ENCODE measurements at places on chromosomes 13 and 19. TPM values are rescaled to one million over a fixed set of nuclear protein-coding genes. Genes with fewer than 3 reads are reported as not detected.

GRCh38 chr19:49850221-49850486 is 805 bp upstream of the PTOV1 start:
- DNase-seq: no peak

- DNase-seq: no peak
Observed at GRCh38 chr13:48131533-48131932, 36.6 kb upstream of the MED4 start.

- peak; percentile 73 for DNase-seq
Observed at GRCh38 chr19:47240996-47241918, 10.3 kb upstream of the BBC3 start.

- DNase-seq: no peak
Observed at GRCh38 chr13:94667190-94667589, 45.2 kb downstream of the SOX21 start.

GRCh38 chr19:32264568-32264967 is 80.8 kb upstream of the ZNF507 start:
- no peak for DNase-seq

DNA sequence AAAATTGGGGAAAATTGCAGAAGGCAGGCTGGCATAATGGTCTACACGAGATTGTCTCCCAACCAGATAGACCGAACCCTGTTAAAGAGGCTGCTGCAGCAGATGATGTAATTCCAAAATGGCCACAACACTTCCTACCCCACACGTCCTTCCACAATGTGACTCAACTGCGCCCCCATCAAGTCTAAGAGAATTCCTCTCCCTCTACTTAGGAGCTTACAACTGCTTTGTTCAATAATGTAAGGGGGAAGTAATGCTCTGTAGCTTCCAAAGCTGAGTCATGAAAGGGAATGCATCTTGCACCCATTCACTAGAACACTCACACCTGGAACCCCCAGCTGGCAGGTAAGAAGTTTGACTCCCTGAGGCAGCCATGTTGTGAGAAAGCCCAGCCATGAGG is 117.8 kb upstream of the IRS2 start:
- no peak for DNase-seq

DNA sequence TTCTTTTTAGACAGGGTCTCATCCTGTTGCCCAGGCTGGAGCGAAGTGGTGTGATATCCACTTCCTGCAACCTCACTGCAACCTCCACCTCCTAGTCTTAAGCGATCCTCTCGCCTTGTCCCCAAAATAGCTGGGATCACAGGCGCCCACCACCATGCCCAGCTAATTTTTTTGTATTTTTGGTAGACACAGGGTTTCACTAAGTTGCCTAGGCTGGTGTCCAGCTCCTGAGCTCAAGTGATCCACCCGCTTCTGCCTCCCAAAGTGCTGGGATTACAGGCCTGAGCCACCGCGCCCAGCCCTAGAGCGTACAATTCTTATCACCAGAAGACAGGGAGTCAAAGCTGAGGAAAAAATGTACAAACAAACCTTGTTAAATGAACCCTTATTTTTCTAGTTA is 4.5 kb upstream of the ELOF1 start:
- DNase-seq: no peak

DNA sequence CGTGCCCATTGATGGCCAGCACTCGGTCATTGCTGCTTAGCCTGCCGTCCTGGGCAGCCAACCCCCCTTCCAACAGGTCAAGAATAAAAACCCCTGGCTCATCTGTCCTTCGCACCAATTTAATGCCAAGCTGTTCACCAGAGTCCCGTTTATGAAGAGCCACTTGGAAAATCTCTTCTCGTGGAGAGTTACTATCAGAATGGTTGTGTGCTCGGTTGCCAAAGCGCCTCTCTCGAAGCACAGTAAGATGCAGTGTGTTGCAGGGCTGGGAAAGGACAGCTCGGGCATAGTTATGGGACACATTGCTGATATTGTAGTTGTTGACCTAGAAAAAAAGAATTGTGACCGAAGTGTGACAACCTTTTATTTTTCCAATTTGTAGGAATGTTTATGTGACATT is 57.9 kb downstream of the LNX2 start:
- DNase-seq: no peak

GRCh38 chr13:106527445-106527801 is 8.0 kb downstream of the EFNB2 start:
- DNase-seq: no peak

DNA sequence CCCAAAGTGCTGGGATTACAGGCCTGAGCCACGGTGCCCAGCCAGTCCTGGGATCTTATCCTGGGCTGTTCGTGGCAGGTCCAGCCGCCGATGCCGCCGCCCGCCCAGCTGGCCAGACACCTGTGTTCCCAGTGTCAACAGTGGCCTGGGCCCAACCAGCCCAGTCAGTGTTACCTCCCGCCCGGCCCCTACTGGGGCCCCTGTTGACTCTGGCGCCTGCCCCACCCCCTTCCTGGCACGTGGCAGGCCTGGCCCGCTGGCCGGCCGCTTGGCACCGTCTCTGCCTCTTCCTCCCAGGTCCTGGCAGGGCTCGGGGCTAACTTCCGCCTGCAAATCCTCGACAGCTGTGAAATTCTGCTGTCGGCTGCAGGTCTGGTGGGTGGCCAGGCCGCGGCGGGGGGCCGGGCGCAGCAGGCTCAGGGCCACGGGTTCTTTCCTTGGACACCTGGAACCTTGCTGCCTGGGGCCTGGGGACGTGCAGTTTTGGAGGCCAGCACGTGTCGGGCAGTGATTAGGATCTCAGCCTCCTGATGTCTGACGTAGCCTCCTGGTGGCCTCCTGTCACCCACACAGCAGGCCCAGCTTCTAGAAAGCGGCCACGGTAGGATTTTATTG is 9.1 kb downstream of the ARID3A start:
- DNase-seq: peak; percentile 73

DNA sequence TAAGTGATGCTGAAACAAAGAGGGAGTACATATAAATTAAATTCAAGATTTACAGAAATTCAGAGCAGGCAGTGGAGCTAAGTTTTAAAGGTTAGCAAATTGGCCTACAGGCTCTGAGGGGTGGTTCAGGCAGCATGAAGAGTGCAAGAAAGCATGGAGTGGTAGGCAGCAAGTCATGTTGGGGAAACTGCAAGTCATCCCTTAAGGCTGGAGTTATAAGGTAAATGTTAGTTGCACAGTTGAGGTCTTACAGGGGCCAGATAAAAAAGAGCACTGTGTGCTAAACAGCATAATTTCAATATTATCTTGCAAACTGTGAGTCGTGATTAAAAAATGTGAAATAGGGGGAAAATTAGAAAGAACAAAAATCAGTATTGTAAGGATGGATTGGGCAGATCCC is 106.2 kb downstream of the VWA8 start:
- DNase-seq: no peak

DNA sequence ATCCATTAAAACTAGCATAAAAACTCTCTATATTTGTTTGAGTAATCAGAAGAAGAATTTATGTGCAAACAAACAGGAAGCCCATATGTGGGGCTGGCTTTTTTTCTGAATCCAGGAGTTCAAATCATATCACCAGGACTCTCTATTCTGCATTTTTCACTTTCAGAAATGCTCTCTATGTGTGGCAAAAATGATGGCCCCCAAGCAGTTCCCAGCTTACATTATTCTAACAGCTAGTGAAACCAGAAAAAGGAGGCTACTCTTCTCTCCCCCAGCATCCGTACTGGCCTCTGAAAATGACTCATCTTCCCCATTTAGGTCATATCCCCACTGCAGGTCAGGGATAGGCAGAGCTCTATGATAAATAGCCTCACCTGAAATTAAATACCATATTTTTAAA is 20.4 kb downstream of the RBM26 start:
- DNase-seq: peak; percentile 31

DNA sequence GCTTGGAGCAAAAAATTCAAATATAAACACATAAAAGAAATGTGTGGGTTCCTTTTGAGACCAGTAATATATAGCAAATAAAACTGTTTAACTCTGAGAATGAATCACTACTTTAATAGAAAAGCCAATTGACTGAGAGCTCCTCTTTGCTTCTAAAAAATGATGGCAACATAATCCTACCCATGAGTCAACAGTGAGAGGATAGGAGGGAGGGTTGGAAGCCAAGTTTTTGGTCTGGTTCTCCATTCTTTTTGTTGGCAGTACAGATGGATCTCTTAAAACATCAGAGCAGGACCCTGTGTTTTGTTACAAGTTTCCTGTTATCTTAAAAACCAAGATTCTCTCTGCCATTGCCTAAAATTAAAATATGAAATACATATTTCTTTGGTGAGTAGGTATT is 50.0 kb upstream of the POSTN start:
- DNase-seq: peak; percentile 36

GRCh38 chr19:19213426-19214158 is 1.8 kb downstream of the NCAN start:
- no peak for DNase-seq

- DNase-seq: peak; percentile 74
Observed at GRCh38 chr13:94325650-94326049, 153.8 kb downstream of the DCT start.

GRCh38 chr19:4279530-4280422 is 710 bp downstream of the SHD start:
- no peak for DNase-seq

DNA sequence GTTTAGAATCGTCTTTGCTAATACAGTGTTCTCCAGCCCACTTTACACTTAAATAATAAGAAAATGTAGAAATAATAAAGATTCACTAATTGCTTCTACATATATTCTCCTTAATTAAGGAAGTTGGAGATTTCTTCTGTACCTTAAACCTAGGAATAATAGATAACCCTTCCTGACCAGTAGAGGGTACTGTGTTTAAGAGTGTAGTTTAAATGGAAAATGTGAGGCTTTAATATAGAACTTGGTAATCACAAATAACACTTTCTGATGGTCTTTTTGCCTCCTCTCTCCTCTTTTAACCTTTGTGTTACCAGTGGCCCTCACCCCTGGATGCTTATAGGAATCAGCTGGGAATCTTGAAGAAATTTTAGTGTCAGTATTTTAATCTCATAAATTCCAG is 20.7 kb downstream of the POMP start:
- DNase-seq: peak; percentile 20

- peak; percentile 86 for DNase-seq
Observed at GRCh38 chr19:5046339-5047039, 77.6 kb downstream of the KDM4B start.

- peak; percentile 49 for DNase-seq
Observed at GRCh38 chr19:2332341-2333026, 4.0 kb downstream of the SPPL2B start.

DNA sequence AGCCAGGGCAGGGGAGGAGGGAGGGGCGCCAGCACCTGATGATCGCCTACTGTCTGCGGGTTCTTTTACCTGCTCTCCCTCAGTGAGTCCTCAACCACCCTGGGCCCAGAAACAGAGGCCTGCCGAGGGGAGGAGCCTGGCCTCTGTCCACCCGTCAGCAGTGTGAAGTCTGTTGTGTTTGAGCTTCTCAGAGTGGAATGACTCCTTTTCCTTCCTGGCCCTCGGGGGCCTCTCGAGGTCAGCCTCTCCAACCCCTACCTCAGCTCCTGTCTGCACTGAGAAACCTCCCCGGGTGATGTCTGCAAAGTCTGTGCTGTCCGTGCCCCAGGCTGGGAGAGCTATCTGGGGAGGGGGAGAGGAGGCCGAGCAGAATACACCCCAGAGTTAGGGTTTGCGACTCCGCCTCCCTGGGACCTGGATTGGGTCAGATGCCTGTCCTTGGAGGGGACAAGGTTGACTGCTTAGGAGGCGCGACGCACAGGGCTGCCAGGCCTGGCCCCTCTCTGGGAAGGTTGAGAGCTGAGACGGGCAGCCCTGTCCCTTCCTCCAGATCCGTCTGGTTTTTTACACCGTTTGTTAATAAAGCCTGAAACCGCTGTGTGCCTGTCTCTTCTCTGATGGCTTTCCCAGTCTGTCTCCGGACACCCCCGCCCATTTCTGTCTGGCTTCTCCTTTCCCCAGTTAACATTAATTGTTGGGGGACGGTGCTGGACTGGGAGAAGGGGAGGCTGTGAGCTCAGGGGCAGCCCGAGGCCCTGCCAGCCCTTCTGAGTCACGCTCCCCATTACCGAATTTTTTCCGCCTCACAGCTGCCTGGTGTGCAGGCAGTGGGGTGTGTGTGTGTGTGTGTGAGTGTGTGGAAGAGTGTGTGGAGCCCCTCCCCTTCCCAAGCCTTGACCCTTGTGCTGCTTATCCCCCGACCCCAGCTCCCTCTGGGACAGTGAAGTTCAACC is 989 bp upstream of the SSC5D start:
- peak; percentile 93 for DNase-seq

DNA sequence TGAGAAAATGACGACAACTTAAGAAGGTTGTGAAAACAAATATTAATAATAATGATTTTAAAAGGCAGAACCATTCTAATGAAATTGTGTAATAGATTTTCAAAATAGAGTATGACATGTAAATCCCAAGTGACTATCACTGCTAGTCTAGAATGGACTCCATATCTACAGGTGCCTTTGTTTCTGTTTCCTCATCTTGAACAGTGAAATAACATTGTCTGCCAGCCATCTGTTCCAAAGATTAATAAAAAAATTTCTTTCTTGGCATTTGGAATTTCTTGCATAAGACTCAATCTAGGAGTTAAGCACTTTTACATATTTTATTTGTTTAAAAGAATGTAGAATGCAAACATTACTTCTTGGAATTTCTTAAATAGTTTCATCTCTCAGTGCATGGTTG is 520.1 kb upstream of the ARGLU1 start:
- no peak for DNase-seq

- DNase-seq: no peak
Observed at GRCh38 chr13:21676611-21677021, 5.7 kb downstream of the FGF9 start.

- DNase-seq: no peak
Observed at GRCh38 chr13:98997011-98997730, 19.3 kb upstream of the DOCK9 start.

- no peak for DNase-seq
Observed at GRCh38 chr19:3225677-3226093, 1.2 kb downstream of the CELF5 start.

GRCh38 chr13:74067818-74068217 is 66.4 kb downstream of the KLF12 start:
- DNase-seq: peak; percentile 90

GRCh38 chr19:40801426-40802299 is 2.7 kb downstream of the EGLN2 start:
- DNase-seq: no peak

PDE4A gene
- total RNA-seq: 1.2 TPM

CEBPA gene
- 0.86 TPM for total RNA-seq

USHBP1 gene
- total RNA-seq: not detected

ZNF225 gene
- total RNA-seq: 4.9 TPM

UGGT2 gene
- 27.9 TPM for total RNA-seq

SLC8A2 gene
- total RNA-seq: not detected

TEAD2 gene
- total RNA-seq: 45.3 TPM

ODAD3 gene
- total RNA-seq: 0.10 TPM

CCDC169 gene
- 28.1 TPM for total RNA-seq

ZNF69 gene
- 6.3 TPM for total RNA-seq

All from myocyte (in vitro differentiated cells).